ENCODE measurements at places on chromosomes 3 and 15.

DNA sequence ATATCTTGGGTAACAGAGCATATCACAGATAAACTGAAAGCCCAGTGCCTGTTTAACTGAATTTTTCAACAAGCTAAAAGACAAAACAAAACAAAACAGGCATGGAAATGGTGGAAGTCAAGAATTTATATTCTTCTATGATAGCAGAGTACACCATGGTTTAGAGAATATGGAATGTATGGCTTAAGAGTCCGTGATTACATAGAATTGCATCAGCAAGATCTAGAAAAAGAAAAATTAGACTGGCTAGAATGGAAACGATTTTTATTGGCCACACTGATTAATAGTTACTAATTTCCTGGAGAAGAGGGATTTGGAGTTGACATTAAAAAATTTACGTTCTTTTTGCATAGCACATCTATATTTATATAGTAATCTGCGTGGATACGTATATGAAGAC lies 435.2 kb upstream of the DPPA4 start:
- no peak for DNase-seq

DNA sequence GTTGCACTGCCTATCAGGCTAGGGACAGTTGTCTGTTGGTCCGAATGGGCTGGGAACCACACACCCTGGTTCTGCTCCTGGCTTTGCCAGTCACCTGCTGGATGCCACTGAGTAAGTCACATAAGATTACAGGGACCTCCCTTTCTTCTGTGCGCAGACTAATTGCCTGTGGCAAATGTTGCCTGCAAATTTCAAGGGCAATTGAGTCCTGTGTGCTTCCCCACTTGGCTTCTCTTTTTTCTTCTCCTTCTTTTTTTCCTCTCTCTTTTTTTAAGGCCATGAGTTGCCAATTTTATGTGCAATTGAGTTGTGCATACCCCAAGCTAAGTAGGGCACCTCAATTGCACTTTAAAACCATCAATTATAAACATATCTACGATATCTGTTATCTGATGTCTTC lies 963.4 kb downstream of the MCTP2 start:
- DNase-seq: no peak

DNA sequence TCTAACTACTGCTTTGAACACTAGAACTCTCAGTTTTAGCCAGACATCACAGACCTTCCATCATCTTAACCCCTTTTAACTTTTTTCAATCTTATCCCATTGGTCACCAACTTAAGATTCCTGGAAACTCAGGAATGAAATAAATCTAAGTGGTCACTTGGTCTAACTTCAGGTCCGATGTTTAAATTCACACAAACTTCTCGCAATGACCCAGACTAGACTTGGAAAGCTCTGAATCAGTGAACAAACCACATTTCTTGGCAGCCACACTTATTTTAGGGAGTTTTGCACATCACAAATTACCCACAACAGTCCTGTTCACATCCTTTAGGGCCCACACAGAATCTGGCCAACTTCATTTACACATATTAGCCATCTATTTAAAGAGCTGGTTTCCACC lies 118.9 kb downstream of the MAGI1 start:
- no peak for DNase-seq

DNA sequence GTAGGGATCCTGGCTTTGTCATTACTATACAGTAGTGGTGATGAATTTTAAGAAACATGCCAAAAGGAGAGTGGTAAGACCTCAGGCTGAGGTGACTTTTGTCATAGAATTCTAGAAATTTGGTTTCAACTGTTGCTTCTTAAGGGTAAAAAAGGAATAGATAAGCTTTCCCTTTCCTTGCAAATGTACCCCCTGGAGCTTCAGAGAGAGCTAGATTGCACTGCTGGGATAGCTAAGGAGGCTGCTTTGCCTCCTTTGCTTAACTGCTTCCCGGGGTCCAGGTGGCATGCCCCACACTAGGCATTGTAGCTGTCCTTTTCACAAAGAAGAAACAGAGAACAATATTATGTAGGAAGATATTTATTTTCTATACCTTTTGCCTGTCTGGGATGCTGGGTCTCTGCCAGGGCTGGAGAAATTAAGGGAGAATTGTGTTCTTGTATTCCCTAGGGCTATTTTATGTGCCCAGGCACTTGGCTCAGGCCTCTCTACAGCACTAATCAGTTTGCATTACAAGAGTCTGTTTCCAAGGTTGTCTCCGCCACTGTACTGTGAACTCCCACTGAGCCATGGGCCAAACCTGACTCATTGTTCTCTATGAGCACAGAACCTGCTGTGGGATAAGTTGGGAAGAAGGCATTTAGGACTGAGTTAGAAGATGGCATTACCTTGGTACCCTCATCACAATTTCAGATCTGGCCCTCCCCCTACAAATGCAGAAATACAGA lies 460.0 kb downstream of the PDCD6IP start:
- no peak for DNase-seq

- no peak for DNase-seq
These were observed 63.9 kb downstream of the GLCE start for GRCh38 chr15:69224383-69224782.

- DNase-seq: no peak
These were observed 14.4 kb upstream of the CDC25A start for GRCh38 chr3:48202632-48203031.

DNA sequence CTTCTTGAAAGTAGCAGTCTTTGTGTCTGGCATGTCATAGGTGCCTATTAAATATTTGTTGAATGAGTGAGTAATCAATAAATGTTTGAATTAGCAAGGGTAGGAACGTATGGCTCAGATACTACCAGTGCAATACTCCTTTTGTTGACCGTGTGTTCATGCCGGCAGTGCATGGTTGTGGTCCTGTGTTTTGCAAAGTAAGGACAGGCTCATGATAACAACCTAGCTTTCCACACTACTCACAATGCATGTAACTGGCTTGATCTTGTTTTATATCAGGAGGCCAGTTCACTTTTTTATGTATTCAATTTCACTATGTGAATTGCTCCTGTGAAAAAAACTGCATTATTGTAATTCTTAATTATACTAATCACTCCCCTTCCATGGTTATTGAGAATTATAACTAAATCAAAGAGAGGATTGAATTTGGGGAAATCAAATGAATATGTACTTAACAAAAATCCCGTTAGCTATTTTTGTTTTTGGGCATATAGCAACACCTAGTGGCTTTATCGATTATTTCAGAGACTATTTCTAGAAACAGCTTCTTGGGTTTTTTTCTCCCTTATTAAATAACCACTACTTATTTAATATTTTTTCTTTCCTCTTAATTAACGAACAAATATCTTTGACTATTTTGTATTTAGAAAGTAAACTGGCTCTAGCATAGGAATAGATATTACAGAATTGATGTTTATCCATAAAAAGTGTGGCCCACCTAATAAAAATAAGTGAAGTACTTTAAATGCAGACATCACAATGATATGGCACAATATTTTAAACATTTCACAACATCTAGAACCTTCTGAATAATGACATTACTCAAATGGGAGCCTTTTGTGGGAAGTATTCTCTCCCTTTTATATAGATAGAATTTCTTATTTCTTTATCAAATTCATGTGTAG lies 218.5 kb downstream of the BBX start:
- no peak for DNase-seq

DNA sequence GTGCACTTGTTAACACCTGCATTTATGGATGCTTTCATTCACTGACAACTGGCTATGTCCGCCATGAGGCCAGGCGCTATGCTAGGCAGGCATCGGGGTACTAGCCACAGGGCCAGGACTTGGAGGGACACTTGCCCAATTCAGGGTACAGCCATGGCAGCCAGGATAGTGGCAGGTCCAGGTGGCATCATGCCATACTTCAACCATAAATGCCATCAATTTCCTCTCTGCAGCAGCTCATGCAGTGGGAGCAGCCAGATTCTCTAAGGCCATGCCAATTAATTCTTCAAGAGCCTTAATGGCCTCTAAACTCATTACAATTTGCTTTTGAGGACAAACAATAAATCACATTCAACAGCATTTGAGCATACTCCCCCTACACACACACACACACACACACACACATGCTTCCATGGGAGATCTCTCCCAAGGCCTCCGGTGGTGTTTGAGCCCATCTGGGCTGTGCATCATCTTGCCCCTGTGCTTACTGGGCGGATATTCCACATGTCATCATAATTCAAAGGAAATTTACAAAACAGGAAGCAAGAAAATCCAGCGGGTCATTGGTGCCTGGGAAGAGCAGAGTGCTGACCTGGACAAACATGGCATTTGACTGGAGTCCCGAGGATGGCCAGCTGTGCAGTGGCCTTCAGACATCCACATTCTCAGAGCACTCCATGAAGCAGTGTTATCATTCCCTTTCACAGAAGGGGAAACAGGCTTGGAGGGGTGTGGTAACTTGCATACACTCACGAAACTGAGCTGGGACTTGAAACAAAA lies 109.1 kb downstream of the IQSEC1 start:
- DNase-seq: no peak

GRCh38 chr3:143851331-143852017 lies 3.2 kb upstream of the SLC9A9 start:
- DNase-seq: no peak

DNA sequence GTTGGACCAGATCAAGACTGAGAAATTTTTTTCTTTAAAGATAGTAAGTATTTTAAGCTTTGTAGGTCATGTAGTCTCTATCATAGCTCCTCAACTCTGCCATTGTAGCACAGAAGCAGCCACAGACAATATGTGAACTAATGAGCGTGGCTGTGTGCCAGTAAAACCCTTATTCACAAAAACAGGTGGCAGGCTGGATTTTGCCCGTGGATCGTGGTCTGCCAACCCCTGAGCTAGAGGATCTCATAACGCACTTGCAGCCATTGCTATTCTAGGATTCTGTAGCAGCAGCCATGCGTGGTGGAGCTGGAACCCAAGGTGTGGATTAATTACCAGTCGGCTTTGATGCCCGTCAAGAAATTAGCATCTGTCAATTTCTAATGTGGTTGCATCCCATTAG lies 68.7 kb upstream of the PLXNA1 start:
- no peak for DNase-seq

DNA sequence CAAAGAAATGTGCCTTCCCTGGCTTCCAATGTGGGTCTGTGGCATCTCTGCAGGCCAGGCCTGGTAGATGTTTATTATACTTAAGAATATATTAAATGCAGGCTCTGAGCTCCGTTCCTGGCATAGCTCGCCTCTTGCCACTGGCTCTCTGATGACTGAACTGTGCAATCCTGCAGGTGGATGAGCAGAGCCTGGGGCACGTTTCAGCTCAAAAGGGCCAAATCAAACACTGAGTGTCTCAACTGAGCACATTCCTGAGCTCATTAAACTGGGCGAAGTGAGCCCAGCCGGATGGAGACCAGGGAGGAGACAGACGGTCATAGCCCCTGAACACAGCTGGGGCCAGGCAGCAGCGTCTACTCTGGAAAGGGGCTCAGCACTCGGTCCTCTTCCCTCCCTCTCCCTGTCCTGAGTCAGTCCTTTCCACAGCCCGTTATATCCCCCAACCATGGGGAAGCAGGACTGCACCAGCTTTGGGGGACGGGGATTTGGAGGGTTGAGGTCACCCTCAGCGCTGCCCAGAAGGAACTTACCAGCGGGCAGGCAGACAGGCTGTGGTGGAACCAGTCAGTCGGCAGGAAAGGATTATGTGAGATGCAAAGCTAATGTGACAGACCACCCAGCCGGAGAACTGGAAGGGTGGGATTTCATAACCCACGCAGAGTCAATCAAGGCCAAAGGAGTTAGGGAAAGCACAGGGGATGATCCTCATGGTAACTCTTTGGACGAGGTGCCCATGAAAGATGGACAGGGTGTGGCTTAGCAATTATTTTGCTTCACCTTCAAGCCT lies 77.4 kb upstream of the ANKRD34C start:
- DNase-seq: no peak

- no peak for DNase-seq
These were observed 27.4 kb upstream of the CHST2 start for GRCh38 chr3:143092191-143092590.

DNA sequence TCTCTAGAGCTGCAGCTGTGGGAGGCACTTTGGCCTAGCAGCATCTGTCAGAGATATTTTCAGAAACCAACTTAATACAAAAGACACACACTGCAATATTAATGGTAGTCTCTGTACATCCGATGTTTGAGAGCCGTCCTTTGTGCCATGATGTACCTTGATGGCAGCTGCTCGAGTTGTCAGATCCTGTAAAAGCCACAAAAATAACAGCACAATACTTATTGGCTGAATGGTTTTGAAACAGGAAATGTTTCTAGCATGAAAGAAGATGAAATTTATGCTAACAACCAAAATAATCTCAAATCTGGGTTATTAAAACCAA lies 445.5 kb upstream of the TBL1XR1 start:
- no peak for DNase-seq

GRCh38 chr3:27125821-27126501 lies 243.2 kb downstream of the NEK10 start:
- no peak for DNase-seq

- no peak for DNase-seq
These were observed 32.4 kb upstream of the CDV3 start for GRCh38 chr3:133540896-133541674.

- DNase-seq: no peak
These were observed 2.9 kb upstream of the SATB1 start for GRCh38 chr3:18428036-18428435.

DNA sequence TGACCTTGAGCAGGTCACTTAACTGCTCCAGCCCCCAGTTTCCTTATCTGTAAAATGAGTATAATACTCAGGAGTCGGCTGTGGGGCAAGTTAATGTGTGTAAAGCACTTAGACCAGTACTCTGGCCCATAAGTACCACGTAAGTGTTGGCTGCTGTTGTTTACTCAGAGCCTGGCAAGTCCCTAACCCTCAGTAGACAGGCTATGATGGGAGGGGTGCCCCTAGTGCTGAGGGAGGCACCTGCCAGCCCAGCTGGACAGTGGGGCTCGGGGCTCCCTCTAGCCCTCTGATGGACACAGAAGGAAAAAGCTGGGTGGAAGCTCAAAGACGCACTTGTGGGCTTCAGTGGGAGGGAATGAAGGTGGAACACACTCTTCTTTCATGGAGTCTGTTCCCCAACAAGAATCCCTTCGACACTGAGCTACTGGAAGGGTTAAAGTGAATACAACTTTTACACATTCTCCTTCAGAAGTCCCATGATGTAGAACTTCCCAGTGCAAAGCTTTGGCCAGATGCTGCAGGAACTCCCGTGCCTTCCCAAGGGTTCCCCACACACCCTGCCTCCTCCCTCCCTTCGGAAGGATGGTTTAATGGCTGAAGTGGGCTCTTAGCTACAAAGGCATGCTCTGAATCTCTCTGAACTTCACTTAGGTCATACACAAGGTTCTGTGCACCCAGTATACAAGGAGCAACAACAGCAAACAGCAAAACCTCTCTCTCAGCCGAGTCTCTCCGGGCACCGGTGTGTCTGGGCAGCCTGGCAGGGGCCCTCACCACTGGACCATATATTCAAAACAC lies 25.4 kb downstream of the TMEM44 start:
- DNase-seq: no peak

GRCh38 chr15:29127506-29128430 lies 141.9 kb downstream of the NSMCE3 start:
- no peak for DNase-seq

Measured in activated CD4-positive, CD25-positive, alpha-beta regulatory T cell (primary cell).